NCI-H2107 (cell line): ENCODE measurements at places on chromosomes 7 and 10.

- DNase-seq = no peak
Observed at GRCh38 chr7:66500087-66500486, 128.6 kb upstream of the KCTD7 start.

DNA sequence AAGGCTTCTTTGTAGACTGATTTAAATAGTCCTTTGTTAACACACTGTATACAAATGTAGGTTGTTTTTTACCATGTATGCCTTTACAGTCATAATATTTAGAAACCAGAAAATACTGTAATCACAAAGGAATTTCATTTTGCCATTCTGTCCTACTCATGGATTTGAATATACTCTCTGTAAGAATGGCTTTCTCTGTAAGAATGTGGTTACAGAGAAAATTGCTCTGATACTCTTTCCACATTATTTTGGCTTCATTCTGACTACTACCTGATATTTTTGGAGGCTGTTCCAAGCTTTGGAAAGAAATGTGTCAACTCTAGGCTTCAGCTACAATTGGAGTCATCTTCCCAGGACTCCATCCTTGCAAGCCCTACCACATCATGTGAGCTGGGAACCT lies 23.5 kb downstream of the CH25H start:
- DNase-seq = no peak

DNA sequence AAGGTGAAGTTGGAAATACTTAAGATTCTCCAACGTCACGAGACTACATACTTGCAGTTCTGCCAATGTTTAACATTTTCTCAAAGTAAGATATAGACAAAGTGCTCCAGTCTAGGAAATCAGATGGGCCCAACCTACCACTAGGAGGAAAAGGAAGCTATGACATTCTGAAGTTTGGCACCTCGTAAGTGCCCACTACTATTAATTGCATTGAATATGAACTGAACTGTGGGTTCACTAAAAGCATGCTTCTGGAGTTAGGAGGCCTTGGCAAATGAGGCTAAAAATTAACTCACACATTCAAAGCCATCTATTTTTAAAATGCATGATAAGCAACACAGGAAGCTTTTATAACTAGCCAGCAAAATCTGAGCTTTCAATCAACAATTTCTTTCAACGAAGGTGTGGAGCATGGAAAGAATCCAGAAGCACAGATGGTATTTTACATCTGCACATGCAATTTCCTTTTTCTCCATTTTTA lies 149.7 kb downstream of the LRRTM3 start:
- DNase-seq = no peak

- DNase-seq = no peak
Observed at GRCh38 chr10:129459762-129460539, 7.1 kb upstream of the MGMT start.

GRCh38 chr7:5429253-5429856 lies 5.7 kb upstream of the TNRC18 start:
- DNase-seq = no peak

DNA sequence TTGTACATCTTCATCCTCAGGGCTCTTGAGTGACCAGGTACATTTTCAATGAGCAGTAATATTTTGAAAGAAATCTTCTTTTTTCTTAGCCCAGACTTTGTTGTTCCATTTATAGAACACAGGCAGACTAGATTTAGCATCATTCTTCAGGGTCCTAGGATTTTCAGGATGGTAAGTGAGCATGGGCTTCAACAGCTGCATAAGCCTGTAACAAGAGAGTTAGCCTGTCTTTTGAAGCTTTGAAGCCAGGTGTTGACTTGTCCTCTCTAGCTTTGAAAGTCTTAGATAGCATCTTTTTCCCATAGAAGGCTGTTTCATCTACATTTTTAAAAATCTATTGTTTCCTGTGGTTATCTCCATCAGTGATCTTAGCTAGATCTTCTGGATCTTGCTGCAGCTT lies 4.5 kb upstream of the NDUFA5 start:
- DNase-seq = no peak

DNA sequence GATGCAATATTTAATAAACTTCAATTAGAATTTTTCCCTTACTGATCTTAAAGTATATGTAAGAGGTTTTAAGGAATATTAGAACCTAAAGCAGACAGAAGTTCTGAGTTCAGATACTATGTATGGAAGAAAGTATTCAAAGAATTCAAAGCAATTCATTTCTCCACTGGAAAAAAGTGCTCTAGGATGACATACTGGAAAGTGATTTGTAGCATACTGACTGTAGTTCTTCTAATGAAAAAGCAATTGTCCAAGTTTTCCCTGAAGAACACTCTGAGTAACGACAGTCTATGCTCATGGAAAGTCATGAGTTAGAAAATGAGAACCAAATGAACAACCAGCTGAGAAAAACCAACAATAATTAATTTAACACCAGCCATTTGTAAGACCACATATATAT lies 180.8 kb upstream of the SLC26A5 start:
- no peak for DNase-seq

GRCh38 chr7:76358011-76358480 lies 745 bp downstream of the YWHAG start:
- DNase-seq = peak; percentile 61

DNA sequence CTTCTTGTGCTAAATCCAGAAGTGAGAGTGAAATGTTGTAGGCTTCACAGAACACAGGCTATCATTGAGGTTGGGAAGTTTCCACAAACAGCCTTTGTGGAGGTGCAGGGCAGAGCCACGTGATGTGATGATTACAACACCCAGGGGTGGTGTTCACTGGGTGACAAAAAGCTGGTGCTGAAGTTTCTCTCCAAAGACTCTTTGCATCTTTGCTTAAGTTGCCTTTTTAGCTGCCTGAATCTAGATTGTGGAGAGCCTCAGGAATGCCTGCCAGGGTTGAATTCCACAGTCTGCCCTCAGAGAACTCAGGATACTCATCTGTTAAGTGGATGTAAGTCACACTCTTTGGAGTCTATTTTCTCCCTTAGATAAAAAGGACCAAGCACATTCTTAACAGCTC lies 56.3 kb downstream of the PLXNA4 start:
- no peak for DNase-seq

DNA sequence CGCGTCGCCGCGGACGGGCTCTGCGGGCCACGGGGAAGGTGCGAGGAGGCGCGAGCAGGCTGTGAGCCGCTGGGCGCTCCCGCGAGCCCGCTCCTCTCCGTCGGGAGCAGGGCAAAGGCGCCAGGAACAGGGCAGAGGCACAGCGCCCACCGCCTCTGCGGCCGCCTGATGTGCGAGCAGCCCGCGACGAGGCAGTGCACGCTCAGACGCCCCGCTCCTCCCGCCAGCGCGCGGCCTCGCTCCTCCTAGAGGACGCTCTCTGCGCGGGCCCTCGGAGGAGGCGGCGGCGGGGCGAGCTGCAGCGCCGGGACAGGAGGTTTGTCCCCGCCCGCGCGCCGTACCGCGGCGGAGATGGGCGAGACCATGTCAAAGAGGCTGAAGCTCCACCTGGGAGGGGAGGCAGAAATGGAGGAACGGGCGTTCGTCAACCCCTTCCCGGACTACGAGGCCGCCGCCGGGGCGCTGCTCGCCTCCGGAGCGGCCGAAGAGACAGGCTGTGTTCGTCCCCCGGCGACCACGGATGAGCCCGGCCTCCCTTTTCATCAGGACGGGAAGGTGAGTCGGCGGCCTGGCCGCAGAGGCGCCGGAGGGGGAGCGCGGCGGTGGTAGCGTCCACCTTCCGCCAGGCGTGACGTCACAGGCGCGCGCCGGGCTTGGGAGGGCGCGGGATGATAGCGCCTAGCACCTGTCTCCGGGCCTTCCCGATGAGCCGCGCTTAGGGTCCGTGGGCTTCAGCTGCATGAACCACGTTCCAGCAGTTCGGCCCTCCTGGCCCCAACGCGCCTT lies 731 bp downstream of the LANCL2 start:
- DNase-seq = peak; percentile 96

DNA sequence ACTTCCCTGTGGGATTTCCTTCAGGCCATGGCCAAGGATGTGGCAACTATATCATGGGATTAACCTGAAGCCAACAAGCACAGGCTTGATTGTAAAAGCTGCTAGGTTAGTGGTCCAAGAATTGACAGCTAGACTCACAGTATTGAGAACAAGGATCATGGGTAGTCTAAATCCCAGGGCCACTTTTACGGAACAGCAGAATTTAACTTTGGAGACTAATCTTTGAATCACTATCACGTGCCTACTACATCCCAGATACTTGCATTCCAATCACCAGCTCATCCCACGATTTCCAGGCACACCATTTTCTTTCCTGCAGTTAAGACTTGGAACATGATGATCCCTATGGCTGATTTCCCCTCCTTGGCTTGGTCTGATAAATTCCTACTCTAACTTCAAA lies 65.6 kb upstream of the ADO start:
- no peak for DNase-seq
